ENCODE measurements at places on chromosomes 6 and 20.

GRCh38 chr6:143842461-143842901 is 657 bp upstream of the LTV1 start:
- DNase-seq = no peak

GRCh38 chr6:96521306-96521643 is 331 bp upstream of the UFL1 start:
- DNase-seq = no peak

DNA sequence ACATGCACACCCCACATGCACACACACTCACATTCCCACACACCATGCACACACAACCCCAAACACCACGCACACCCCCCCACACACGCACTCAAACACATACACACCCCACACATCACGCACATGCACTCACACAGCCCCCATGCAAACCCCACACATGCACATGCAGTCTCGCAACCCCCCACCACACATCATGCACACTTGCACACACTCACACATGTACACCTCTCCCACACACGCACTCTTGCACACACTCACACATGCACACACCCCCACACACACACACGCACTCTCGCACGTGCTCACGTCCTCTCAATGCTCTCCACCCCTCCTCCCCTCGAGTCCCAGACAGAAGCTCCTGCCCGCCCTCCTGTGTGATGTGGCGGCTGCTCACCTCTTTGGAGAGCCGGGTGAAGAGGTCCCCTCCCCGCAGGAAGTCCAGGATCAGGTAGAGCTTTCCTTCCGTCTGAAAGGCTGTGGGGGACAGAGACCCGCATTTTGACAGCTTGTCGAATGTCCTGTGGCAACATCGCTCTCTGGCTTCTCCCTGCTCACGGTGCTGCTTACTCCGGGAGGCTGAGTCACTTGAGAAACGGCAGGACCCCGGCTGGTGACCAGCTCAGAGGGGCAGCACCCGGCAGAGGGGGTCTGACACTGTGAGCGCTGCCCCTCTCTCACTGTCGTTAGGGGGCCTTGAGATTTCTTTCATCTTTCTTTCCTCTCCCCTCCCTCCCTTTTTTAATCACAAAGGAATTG is 78.5 kb downstream of the RAMACL start:
- no peak for DNase-seq

- DNase-seq = no peak
Measured at GRCh38 chr6:23503173-23503572, 622.8 kb upstream of the NRSN1 start.

DNA sequence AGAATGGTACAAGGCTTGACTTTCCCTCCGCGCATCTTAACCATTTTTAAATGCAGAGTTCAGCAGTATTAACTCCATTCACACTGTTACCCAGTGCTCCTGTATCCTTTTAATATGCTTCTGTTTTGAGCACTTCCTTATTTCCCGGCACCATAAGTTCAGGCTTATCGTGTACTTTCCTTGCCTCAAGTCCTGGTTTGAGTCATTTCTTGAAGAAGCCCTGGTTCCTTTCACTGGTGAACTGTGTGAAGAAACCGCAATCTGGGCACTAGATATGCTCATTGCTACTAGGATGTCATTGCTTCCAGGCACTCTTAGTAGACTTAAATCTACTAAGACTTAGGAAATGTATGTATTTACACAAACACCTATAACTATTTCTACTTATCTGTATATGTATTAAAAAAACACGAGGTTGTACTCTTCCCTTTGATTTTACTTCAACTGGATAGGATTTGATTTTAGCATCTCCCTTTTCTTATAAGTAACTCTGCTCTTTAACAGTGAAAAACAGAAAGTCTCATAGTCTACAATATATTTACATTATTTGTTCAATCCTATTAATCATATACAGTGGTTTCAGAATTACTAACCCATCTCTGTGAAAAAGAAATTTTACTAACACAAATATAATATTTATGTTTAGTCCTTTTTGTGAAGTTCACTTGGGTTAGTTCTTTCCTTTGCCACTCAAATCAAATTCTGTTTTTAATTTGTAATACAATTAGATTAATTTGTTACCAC is 135.5 kb downstream of the CDKAL1 start:
- DNase-seq = no peak

GRCh38 chr20:16654858-16655535 is 74.8 kb upstream of the SNRPB2 start:
- DNase-seq = no peak

- no peak for DNase-seq
Measured at GRCh38 chr20:11267762-11268335, 594.0 kb upstream of the JAG1 start.

GRCh38 chr20:46923550-46923949 is 28.9 kb downstream of the EYA2 start:
- DNase-seq = no peak
